BJ (cell line): ENCODE measurements at places on chromosomes 3 and 15.

- DNase-seq = peak; percentile 39
Measured at GRCh38 chr3:41682996-41683395, 278.9 kb downstream of the ULK4 start.

DNA sequence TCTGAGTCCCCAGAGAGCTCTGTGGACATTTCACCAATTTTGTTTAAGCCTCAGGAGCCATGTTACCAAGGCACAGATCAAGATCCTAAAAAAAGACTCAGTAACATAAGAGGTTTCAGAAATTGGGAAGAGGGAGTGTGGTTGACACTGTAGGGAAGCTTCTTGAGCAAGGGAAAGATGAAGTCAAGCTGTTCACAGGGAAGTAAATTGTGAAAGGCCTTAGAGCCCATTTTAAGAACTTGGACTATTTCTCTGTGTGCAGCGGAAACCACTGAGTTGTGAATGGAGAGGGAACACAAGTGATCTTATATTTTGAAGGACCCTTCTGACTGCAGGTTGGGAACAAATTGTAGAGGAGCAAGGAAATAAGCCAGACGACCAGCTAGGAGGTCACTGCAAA, 18.7 kb downstream of the BCL2A1 start:
- DNase-seq = no peak

GRCh38 chr3:9690451-9691450, 12.9 kb upstream of the CPNE9 start:
- no peak for DNase-seq

GRCh38 chr15:90994059-90994416, 297 bp downstream of the PRC1 start:
- DNase-seq = no peak

DNA sequence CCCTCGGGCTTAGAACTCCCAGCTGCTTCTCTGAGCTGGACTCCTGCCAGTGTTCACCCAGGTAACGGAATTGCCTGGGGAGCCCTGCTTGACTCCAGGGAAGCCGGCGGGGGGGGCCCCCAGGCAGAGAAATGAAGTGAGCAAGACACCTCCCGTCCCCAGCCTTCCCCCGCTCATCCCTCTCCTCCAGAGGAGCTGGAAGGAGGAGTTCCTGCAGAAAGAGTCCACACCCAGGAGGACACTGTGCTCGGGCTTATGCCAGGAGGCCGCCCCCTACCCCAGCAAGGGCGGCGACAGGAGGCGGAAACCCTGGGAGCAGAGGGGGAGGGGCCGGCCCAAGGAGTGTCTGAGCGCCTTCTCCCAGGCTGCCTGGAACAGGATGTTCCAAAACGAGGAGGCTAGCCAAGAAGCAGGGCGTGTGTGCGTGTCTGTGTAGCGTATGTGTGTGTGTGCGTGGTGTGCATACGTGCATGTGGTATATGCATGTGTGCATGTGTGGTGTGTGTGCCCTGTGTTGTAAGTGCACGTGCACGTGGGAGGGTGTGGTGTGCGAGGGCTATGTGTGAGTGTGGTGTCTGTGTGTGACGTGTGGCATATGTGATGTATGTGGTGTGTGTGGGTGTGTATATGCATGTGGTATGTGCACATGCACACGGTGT, 511.3 kb downstream of the SHQ1 start:
- DNase-seq = no peak

- DNase-seq = no peak
Measured at GRCh38 chr15:48555241-48555881, 90.1 kb downstream of the FBN1 start.

DNA sequence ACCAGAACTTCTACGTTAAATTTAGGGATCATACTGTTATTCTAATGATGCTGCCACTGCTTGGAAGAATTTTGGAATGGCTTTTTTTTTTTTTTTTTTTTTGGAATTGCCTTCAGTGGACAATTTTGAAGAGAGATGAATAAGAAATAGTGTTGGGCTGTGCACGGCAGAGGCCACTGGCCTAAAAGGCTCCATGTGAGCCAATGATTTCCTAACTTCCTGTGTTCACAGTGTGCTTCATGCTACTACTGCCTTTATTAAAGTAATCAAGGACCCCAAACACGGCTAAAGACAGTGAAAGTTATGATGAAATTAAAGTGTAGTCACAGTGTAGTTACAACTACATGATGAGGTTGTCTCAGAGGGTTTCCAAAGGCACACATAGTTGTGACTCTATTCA, 100.8 kb upstream of the TNFAIP8L3 start:
- no peak for DNase-seq

DNA sequence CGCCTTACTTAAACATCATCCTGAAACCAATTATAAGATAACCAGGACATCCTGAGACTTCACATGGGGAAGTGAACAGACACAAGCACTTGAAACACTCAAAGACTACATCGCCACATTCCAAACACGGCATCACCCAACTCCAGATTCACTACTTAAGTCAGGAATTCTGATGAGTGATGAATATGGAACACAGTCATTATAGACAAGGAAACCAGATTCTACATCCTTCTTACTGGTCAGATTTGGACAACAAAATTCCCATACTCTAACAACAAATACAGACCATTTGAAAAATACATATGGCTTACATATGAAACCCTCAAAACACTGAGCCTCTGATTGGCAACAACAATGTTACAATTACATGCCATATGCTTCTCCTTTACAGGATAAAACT, 13.1 kb upstream of the RBSN start:
- no peak for DNase-seq

DNA sequence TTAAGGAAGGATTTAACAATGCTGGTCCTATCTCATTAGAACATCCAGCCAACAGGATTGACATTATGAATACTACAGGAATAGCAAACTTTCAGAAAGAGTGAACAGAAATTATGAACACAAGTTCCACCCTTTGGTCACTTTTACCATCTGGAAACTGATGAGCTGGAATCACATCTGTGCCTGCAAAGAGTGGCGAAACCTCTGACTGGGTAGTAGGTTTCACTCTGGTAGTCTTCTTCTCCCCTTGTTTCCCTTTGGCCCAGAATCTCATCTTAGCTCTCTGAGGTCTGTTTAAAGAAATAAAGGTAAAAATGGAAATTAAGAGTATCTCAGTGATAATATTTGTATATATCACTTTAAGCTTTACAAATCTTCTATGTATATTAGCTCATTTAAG, 73.1 kb downstream of the NR2E3 start:
- no peak for DNase-seq

DNA sequence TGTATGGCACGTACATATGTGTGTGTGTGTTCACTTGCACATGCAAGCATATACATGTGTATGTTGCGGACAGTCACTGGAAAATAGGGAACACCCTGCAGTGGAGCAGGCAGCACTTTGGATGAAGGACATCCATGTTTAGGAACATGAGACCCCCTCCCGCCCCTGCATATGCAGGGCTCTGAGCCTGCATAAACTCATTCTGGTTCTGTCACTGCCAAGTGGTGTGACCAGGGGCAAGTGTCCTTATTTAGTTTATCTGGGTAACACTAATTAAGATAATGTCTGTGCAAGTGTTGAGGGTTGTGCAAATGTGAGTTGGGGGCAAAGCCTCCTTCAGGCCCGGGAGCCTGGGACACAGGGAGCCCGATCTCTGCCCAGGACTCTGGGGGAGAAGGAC, 105.7 kb downstream of the CORO2B start:
- DNase-seq = no peak

- no peak for DNase-seq
Measured at GRCh38 chr3:103904991-103905390, 1461.7 kb upstream of the ALCAM start.

- DNase-seq = no peak
Measured at GRCh38 chr3:59908280-59908679, 858.5 kb upstream of the CFAP20DC start.

DNA sequence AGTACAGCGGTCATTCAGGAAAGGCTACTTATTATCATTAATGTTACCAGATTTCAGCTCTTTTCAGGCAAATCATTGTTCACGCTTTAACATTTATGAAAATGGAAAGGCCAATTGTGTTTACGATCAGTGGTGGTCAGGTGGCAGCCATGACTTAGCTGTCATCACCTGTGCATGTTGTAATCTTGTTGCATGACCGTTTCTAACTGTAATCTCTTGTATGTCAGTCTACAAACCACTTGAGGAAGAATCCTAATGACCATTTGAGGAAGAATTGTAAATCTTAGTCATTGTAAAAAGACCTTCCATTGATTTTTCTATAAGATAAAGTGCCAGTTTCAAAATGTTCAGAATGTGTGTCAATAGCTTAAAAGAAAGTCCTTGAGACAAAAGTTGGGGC, 100.4 kb downstream of the SERPINI1 start:
- no peak for DNase-seq
